ENCODE measurements at places on chromosomes 6 and 20.

DNA sequence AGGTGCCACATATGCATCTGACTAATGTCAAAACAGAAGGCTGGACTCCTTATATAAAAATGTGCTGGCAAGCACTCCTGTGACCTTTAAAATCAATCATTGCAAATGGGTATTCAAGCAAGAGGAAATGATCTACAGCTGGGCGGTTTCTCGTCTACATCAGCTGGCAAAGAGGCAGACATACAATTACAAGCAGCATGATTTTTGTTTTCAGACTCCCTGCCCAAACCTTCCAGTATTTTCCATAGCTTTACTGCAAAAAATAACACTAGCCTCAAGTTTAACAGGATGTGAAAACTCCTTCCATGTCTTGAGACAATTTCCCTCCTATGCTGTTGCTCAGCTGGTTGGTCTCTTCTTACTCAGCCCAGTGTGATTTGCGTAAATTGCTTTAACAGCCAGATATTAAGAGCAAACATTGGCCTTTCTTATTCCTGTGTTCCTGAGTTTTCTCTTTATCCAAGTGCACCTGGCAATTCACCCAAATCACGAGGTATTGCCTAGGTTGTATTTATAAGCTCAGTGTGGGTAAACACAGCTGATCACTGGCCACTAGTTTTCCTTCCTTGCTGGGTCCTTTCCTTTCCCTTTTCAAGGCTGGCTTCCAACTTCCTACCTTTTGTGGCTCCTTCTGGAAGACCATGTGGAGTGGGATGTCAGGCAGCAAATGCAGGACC, 130.4 kb downstream of the MOXD1 start:
- no peak for DNase-seq

- DNase-seq: no peak
These were observed 616.3 kb upstream of the FLRT3 start for GRCh38 chr20:14953736-14954135.

GRCh38 chr6:32113386-32114352, 4.5 kb upstream of the TNXB start:
- no peak for DNase-seq

- DNase-seq: no peak
These were observed 52.4 kb upstream of the ERVFRD-1 start for GRCh38 chr6:11163932-11164331.

DNA sequence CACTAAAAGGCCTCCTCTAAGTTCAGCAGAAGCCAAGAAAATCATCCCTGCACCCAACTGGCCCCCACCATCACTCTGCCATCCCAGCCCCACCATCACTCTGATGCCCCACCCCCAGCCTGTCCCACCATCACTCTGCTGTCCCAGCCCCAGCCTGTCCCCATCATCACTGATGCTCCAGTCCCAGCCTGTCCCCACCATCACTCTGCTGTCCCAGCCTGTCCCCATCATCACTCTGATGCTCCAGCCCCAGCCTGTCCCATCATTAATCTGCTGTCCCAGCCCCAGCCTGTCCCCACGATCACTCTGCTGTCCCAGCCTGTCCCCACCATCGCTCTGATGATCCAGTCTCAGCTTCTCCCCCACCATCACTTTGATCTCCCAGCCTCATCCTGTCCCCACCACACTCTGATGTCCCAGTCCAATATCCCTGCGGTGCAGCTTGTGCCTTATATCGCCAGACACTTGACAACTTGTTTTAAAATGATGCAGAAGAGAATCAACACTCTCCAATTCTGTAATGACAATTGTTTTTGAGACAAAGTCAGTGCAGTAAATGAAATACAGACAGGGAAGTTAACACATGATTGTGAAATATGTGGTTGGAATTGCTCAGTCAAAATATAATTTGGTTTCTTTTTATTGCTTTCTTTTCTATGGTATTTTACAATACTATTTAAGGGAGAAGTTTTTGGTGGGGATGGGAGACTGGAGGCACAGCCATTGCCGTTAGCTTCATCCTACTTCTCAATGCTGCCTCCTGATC, 100.8 kb downstream of the TNFAIP3 start:
- DNase-seq: no peak

DNA sequence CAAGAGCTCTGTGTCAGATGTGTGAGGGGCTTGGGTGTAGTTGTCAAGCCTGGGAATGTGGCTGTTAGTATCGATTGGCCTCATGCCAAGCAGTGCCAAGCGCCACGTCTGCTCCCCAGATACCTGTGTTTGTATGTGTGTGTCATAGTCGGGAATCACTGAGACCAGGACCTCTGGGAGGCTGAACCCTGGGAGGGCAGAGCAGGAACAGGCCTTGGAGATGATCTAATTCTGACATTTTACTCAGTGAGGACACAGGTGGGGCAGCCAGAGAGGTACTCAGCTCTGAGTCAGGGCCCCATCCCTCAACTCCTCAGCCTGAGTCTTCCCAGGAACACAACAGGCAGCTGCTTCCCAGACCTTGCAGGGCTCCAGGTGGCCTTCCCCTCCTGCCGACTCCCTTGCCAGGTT, 51.2 kb upstream of the FANCE start:
- DNase-seq: no peak

DNA sequence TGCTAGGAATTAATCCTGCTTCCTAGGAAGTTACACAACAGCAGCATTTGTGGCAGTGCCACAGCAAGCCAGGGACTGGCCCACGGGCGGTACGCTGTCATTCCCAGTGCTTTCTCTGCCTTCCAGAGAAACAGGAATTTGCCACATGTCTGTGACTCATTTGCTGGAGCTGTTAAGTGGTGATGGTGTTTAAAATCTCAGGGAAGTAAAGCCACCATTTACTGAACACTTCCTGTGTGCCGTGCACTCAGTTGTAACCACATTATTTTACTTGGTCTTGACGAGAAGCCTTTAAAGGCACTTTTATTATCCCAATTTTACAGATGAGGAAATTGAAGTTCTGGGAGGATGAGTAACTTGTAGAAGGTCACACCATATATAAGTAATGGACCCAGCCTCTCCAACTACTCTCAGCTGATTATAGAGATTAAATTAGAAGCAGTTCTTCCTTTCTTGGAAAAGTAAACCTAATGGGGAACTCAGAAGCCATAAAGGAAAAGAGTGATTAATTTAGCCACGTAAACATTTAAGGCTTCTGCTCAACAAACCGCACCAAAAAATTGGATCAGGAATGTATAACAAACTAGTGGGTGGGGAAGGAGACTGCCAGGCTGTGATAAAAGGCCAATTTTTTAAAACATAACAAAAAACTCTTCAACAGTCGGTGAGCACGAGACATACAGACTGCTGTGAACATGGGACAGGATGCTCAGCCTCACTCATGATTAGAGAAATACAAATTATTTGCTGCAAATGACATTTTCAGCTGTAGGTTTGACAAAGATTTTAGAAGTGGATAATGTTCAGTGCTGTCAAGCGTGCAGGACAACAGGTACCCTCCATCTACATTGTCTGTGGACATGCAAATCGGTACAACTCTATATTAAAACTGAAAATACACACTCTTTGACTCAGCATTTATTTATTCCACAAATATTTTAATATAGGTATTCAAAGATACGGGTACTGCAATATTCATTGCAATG, 311.2 kb downstream of the NRN1 start:
- no peak for DNase-seq

- DNase-seq: no peak
These were observed 21.6 kb downstream of the ADGRG6 start for GRCh38 chr6:142323377-142323776.

- DNase-seq: no peak
These were observed 91.8 kb upstream of the TNFAIP3 start for GRCh38 chr6:137775227-137775626.

GRCh38 chr6:45424451-45424861, 46.7 kb upstream of the SUPT3H start:
- no peak for DNase-seq

DNA sequence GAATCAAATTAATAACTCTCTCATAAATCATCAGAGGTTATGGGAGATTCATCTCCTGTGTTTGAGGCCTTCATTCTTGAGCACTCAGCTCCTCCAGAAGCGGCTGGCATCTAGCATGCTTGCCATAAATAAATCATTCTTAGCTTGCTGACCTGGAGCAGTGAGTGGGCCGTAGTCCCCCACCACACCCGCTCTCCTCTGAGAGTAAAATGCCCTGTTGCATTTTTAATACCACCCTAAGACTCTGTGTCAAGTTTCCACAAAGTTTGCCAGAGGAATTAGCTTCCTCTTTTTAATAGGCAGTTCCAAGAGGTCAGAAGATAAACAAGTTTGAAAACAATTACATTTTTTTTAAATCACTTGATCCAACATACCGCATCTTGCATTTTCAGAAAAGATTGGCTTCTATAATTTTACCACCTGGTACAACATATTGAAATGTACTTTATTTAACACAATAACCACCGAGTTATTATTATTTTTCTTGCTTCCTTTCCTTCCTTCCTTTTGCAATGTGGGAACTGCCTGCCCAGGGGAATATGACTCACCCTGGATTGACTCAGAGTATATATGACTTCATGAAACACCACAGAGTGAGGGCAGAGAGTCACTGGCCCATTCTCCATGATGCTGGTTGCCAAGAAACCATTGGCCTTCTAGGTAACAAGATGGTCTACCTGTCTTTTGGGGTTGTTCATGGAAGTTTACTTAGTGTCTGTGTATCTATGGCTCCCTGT, 29.4 kb upstream of the CLIC5 start:
- no peak for DNase-seq

DNA sequence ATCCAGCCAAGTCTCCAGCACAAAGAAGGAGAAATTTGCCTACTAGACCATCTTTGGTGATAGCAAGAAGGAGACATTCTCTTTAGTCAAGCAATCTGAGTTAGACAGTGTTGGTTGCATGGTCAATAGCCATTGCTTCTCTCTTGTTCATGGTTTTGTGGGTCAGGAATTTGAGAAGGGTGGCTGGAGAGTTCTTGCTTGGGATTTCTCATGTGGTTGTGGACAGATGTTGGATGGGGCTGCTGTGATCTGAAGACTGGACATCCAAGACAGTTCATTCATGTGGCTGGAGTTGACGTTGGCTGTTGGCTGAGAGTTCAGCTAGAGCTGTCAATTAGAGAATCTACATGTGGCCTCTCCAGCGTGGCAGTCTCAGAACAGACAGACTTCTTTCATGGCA, 322.3 kb upstream of the PRDM1 start:
- no peak for DNase-seq

DNA sequence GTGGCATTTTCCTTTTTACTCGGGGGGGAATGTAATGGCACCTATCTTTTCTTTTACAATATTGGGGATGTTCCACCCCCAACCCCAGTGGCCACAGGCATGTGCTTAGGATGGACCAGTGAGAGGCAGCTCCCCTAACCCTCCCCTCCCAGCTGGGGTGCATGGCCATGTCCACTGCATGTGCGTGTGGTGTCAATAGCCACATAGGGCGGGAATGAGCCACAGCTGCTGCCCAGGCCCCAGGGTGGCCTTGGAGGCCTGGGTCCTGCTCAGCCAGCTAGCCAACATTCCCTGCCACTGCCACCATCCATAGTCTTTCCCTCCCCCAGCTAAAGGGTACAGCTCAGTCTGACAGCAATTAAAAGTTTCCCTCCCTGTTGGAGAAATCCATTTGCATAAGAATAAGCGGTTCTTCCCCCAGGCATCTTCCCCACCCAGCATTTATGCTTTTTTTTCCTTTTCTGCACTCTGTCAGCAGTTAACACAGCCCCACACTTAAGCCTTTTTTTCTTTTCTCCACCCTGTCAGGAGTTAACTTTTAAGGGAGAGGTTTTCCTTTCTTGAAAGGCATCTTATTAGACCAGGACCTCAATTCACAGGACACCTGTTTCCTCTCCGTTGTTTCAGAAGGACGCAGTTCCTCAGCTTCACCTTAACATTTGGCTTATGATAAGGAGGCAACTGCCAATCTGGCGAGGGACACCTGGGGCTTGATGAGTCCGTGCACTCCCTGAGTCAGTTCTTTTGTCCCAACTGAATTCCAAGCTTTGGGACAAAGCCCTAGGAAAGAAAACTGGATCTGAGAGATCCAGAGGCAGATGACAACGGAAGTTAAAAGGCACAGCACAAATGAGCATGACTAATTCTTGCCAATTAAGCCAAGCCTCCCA, 121.4 kb downstream of the TPBG start:
- DNase-seq: no peak

- no peak for DNase-seq
These were observed 331.5 kb upstream of the NOX3 start for GRCh38 chr6:155787168-155787567.

- no peak for DNase-seq
These were observed 18.1 kb upstream of the ZSCAN9 start for GRCh38 chr6:28206928-28207509.

DNA sequence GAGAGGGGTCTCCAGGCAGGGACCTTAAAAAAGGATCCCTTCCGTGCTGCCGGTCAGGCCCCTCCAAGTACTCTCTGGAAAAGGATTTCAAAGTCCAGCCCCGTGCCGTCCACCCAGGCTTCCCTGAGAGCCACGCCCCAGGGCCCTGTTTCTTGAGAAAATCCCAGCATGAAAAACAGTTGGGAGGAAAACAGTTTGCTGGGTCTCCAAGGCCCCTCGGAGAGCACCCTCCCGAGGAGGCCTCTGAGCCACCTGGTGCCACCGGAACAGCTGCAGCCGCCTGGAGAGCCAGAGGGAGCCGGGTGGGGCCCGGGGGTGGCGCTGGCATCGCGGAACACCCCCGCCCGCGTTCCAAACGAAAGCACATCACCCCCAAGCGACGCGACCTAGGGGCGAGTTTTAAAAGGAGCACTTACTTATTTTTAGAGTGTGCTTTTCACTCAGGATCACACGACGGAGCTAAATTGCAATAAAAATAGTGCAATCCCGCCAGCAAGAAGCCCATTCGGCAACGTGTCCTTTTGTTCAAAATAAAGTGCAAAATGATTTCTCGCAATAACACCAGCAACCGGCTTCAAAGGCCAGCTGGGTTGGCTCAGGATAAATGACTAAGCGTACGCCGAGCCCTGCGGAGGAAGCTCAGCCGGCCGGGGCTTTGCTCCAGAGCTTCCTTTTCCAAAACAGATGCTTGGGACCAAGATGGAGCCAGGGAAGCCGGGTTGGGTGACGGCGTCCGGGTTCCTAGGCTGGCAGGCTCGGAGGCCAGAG, 64.2 kb downstream of the YTHDF1 start:
- DNase-seq: no peak

GRCh38 chr20:2509794-2510193, 1.1 kb upstream of the ZNF343 start:
- no peak for DNase-seq

GRCh38 chr6:89680551-89680950, 42.0 kb upstream of the LYRM2 start:
- no peak for DNase-seq

DNA sequence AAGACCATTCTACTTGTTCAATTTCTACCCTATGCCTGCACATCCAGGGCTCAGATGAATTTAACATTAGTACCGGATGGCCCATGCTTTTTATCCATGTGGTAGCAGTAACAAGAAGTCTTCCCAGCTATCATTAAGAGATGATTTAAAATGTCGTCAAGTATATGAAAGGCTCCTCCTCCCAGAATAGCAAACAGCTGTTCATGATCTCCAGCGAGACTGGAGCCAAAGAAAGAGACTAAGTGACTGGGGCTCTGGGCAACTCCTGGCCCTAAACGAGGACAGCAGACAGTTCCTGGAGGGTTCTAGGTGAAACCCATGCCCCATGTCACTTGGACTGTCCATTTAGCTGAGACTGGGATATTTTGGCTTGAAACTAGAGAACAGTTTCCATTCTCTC, 160.8 kb downstream of the CDC5L start:
- DNase-seq: no peak
